Stimulated activated CD4-positive, alpha-beta T cell treated with anti-CD3 and anti-CD28 coated beads, Interleukin-15, amount 100 ng/mL, for 1 hour (primary cell): ENCODE measurements at places on chromosomes 13 and 19.

DNA sequence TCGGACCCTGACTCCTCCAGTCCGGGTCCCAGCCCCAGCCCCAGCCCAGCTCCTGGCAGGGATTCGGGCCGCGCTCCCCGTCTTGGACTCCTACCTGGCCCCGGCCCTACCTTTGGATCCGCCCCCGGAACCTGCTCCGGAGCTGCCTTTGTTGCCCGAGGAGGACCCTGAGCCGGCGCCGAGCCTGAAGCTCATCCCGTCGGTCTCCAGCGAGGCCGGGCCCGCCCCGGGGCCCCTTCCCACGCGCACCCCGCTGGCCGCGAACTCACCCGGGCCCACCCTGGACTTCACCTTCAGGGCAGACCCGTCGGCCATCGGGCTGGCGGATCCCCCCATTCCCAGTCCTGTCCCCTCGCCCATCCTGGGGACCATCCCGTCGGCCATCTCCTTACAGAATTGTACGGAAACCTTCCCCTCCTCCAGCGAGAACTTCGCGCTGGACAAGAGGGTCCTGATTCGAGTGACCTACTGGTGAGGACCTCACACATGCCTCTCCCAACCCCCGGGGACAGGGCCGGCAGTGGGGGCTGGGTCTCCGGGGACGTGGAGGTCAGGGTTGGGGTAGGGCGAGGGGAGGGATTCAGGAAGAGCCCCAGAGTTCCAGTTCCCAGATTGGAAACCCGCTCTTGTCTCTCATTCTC, 732 bp downstream of the SELENOV start:
- DNase-seq: no peak

GRCh38 chr13:57858376-57858775, 226.8 kb downstream of the PCDH17 start:
- DNase-seq: no peak

- no peak for DNase-seq
Measured at GRCh38 chr13:103004661-103005345, 61.4 kb downstream of the SLC10A2 start.

DNA sequence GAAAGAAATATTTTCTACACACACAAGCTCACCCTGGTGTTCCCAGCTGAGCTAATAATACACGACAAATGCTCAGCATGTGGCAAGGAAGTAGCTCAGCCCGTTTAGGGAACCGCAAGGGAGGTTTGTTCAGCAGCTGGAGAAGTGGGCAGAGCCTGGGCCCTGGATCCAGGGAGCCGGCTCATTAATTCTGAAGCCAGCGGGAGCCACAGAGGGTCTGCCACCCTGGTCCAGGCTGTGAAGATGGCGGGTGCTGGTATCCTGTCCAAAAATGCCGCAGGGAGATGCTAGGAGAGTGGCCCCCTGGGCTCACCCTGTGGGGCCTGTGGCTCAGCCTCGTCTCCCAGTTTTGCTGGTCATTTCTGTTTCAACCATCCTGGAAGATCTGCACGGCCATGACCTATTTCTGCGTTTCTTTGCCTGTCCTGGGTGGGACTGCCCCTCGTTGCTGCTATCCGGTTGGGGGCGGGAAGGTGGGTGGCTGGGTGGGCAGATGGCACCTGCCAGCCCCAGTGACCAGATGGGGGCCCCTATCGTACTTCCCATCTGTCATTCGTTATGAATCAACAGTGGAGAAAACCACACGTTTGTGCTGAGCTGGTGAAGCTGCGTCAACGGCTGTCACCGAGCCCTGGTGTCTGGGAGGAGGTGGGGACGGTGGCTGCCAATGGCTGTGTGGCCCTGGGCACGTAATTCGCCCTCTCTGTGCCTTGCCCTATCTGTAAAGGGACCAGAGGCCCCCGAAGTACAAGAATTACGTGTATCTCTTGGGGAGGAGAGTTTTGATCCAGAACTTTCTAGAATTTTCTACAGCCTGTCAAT, 2.7 kb upstream of the GNA15 start:
- DNase-seq: peak; percentile 53

GRCh38 chr19:17626456-17627015, 61.6 kb downstream of the UNC13A start:
- no peak for DNase-seq
